NCI-H1436 treated with DMSO at 0.1 percent for 48 hours (cell line): ENCODE measurements at places on chromosomes 7 and 10.
A peak's percentile ranks its signal among the peaks of the same experiment; 100 is the strongest.

DNA sequence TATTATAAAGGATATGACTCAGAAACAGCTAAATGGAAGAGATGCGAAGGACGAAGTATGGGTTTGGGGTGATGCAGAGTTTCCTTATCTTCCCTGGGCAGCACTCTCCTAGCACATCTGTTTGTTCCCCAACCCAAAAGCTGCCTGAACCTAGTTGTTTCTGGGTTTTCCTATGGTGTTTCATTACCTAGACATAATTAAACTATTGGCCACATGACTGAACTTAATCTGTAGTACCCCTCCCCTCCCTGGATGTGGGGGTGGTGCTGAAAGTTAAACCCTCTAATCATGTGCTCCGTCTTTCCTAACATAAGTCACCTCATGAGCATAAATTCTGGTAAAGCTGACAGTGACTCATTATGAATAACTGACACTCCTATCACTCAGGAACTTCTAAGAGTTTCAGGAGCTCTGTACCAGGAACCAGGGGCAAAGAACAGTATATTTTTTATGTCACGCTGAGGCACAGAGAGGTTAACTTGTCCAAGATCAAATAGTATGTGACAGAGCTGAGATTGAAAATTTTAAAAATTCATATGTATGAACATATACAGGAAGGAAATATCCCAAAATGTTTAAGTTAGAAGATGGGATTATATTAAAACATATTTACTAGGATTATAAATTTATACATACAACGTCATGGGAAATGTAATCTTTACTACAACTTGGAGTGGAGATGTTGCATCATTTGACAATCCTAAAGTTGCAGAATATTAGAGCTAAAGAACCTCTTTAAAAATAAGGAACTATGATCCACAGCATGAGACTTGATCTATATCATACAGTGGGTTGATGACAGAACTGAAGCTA, 4.8 kb downstream of the STRIP2 start:
- no peak for DNase-seq

DNA sequence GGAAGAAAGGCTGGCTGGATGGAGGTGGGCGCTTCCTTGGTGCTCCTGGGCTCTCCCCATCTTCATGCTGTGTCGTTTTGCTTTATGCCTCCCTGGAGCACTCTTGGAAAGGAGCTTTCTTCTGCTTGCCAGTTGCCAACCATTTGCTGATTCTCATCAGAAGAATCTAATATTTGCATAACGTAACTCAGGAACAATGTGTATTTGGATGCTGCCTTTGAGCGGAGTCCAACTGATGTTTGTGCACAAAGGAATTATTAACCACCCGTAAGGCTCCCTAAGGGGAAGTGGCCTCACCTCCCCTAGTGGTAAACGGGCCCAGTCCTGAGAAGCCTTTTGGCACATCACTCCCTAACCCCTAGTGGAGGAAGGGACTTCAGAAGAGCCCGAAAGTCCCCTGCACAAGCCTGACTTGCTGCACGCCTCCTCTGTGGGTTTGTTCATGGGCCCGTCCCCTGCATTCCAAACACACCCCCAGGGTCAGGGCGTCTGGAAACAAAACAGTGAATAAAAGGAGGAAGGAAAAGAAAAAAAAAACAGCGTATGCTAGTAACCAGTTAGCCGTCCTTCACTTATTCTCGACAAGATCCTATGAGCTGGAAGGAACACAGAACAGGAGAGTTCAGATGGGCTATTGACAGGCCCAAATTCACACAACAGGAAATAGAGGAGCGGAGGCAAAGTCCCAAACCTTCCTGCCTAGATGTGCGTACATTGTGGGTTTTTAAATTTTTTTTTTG, 602.2 kb downstream of the LRMDA start:
- DNase-seq, result no peak

- no peak for DNase-seq
These were observed 171.5 kb downstream of the ZMYND11 start for GRCh38 chr10:306675-307185.

DNA sequence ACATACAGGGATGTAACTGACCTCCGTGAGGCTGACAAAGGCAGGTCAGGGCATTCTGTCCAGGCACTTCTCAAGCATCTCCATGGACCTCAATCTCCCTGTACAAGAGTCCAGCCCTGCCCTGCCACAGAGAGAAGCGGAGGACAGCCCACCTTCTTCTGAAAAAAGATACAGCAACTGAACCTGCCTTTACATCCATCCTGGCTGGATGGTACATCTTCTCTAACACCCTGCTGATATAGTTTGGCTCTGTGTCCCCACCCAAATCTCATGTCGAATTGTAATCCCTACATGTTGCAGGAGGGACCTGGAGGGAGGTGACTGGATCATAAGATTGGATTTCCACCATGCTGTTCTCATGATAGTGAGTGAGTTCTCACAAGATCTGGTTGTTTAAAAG, 40.5 kb upstream of the KCNMA1 start:
- no peak for DNase-seq

- no peak for DNase-seq
These were observed 354.9 kb downstream of the BMPER start for GRCh38 chr7:34260279-34260678.

DNA sequence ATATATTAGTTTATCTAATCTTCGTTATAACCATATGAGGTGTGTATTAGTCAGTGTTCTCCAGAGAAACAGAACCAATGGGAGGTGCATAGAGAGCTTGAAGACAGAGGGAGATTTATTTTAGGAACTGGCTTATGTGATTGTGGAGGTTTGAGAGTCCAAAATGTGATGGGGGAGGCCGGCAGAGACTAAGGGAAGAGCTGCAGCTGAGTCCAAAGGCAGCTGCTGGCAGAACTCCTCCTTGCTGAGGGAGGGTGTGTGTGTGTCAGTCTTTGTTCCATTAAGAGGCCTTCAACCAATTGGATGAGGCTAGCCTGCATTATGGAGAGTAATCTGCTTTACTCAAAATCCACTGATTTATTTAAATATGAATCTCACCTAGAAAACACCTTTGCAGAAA, 165.1 kb downstream of the SH3PXD2A start:
- no peak for DNase-seq

DNA sequence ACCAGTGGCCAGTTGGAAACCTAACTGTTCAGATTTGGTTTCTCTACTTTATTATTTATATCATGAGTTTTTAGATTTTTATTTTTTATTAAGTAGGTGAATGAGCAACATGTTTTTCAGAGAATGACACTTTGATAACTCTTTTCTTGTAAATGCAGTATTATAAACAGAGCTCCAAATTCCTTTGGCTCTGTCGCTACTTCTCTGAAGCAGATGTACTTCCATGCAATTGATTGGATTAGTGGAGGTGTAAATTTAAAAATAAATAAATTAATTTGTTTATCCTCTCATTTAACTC, 34.3 kb upstream of the ICA1 start:
- DNase-seq, result no peak

- DNase-seq, result no peak
These were observed 146.6 kb downstream of the CTNNA3 start for GRCh38 chr10:67549390-67549789.

DNA sequence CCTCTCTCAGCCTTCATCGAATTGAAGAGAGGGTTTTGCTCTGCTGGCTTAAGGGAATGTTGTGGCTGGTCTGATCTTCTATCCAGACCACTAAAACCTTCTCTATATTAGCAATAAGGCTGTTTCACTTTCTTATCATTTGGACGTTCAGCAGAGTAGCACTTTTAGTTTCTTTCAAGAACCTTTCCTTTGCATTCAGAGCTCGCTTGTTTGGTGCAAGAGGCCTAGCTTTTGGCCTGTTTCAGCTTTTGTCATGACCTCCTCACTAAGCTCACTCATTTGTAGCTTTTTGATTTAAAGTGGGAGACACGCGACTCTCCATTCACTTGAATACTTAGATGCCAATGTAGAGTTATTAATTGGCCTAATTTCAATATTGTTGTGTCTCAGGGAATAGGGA, 3.9 kb downstream of the MPP7 start:
- DNase-seq, result no peak

DNA sequence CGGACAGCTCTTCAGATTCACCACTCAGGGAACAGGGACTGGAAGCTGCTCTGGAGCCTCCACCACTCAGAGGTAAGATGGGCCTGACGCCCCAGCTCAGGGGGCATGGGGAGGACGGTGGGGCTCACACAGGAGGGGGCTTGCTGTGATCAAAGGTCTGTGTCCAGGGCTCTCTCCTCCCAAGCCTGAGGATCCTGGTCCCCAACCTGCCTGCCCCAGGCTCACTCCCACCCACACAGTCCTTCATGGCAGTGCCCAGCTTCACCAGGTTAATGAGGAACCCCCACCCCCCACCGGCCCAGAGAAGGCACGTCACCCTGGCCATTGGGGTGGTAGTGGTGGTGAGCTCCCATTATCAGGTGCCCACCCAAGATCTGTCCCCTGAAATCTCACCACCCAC, 926.7 kb upstream of the ZNF722 start:
- DNase-seq, result no peak

GRCh38 chr10:22251751-22252223, 34.0 kb upstream of the EBLN1 start:
- DNase-seq, result no peak

GRCh38 chr10:33314811-33315561, 19.5 kb downstream of the NRP1 start:
- peak; percentile 12 for DNase-seq

GRCh38 chr10:119441151-119441821, 101.2 kb downstream of the RGS10 start:
- DNase-seq, result no peak

- DNase-seq, result no peak
These were observed 132.7 kb downstream of the MDFIC start for GRCh38 chr7:115054478-115055065.

DNA sequence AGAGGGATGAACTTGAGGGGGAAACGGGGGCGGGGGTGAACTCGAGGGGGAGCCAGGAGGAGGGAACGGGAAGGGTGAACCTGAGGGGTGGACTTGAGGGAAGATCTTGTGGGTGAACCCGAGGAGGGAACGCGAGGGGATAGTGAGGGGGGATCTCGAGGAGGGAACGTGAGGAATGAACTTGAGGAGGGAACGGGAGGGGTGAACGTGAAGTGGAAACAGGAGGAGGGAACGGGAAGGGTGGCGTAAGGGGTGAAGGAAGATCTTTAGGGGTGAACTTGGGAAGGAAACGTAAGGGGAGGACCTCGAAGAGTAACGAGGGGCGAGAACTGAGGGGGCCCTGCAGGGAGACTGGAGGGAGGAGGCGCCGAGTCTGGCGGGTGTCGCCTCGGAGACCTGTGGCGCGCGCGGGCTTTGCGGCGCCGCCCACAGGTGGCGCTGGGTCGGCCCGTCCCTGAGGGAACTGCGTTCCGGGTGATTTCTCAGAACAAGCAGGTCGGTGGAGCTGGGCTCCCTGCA, 651 bp downstream of the MYO3A start:
- no peak for DNase-seq

- DNase-seq, result no peak
These were observed 25.6 kb downstream of the COL1A2 start for GRCh38 chr7:94420328-94420727.

DNA sequence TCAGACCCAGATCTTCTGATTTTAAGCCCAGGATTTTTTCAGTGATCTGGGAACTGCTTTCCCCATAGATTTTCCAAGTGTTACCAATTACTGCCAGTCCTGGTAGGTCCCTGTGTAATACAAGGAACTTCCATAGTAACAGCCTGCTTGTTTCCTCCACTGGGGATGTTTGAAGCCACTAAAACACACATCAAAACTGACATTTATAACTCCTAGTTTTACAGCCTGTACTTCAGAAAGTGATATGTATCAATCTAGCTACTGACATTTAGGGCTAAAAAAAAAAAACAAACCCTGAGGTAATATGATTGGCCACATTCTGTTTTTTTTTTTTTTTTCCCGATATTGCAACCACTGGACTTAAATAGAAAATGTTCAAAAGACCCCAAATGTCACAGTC, 166.9 kb upstream of the SP4 start:
- no peak for DNase-seq

GRCh38 chr7:102927312-102927933, 14.6 kb downstream of the LRRC17 start:
- no peak for DNase-seq

DNA sequence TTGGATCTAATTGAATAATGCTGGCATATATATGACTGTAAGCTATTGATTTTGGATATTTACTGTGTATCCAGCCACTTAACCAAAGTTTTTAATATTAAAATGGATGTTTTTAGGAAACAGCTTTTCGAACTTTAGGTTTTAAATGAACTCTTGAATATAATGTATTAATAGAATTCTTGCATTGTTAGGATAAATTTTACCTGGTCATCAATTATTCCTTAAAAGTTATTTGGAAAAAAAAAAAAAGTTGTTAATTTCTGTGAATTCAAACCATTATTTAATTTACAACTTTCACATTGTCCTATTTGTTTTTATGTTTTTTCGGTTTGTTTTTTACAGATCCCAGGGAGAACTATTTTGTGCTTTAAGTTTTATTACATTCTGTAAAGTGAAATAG, 9.8 kb downstream of the TMEM209 start:
- DNase-seq, result no peak

GRCh38 chr7:47181746-47182361, 400.1 kb downstream of the TNS3 start:
- DNase-seq, result no peak

DNA sequence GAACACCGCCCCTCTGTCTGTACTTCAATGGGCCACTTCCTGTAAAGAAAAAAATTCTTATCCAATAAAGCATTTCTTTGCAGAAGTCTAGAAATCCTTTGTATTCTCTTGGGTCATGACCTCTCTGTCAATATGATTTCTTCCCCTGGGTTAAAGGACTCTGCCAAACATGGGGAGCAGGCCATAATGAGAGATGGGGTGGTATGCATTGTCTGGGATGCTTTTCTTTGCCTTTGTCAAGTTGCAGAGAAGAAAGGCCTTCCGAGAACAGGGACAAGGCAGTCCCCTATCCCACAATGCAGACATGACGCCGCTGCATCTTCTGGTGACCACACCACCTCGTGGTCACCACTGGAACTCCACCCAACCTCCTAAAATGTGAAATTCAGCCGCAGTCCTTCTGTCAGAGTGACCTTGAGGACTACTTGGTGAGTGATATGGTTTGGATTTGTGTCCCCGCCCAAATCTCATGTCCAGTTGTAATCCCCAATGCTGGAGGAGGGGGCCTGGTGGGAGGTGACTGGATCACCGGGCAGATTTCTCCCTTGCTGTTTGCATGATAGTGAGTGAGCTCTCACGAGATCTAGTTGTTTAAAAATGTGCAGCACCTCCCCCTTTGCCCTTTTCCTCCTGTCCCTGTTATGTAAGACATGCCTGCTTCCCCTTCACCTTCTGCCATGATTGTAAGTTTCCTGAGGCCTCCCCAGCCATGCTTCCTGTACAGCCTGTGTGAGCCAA, 15.2 kb upstream of the FRMPD2 start:
- no peak for DNase-seq

DNA sequence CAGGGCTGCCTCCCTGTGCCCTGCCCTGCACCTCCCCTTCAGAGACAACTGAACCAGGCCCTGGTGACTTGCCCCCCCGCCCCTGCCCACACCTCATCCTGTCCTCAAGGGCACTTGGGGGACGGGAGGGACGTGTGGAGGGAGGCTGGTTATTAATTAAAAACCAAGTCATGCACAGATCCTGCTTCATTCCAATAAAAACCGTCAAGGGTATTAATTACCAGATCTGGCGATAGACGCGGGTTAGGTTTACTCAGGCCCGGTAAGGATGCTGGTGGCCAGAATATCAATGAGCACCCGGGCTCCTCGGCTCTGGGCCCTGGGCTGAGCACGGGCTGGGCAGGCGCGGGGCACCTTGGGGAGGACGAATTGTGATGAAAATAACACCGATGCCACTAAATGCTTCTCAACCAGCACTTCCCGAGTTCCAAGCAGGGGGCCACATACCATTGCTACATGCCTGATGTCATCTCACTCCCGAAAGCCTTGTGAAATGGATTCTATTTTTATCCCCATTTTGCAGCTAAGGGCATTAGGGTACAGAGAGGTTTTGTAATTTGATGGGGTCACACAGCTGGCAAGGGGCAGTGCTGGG, 24.5 kb upstream of the GTF2IRD1 start:
- DNase-seq, result no peak

- DNase-seq, result no peak
These were observed 6.0 kb downstream of the TFPI2 start for GRCh38 chr7:93884541-93884940.
